Stimulated activated CD8-positive, alpha-beta memory T cell treated with anti-CD3 and anti-CD28 coated beads, Interleukin-15, amount 100 ng/mL, for 24 hours (primary cell): ENCODE measurements at places on chromosomes 5 and 9.

GRCh38 chr5:62310426-62311143 lies 4.6 kb downstream of the KIF2A start:
- DNase-seq = no peak

DNA sequence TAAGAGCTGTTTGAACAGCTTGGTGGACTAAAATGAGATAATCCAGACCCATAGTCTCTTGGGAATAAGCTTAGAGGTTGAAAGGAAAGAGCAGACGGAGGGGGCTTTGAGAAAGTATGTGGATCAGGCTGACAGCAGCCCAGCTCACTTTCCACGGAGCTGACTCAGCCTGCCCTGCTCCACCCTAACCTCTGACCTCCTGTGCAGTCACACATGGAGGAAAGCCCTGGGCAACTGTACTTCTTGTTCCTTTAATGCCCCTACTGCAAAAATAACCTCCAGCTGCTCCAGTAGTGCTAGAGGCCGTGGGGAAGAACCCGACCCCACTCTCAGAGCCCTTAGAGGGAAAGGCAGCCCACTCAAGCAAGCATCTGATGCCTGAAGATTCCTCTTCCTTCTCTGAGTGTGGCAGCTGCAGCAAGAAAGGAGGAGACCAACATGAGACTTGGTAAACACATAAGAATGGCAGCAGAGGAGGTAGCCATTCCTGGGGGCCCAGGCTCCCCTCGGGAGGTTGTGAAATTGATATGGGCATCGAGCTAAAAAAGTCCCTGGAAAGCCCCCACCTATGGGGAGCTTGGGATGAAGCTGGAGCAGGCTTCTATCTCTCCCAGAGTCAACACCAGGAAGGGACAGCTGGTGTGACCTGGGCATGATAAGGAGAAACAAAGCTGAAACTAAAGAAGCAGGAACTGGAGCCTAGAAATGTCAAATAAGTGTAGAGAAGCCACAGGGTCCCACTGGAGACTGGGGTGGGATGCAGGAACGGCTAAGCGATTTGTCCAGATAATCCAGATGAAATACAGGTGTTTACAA lies 204.3 kb downstream of the PIK3R1 start:
- no peak for DNase-seq

- no peak for DNase-seq
Measured at GRCh38 chr5:158679221-158679641, 420.5 kb downstream of the EBF1 start.

GRCh38 chr9:128337936-128338335 lies 2.4 kb upstream of the SLC27A4 start:
- DNase-seq = no peak

- DNase-seq = no peak
Measured at GRCh38 chr9:98784831-98785806, 11.2 kb downstream of the ANKS6 start.

DNA sequence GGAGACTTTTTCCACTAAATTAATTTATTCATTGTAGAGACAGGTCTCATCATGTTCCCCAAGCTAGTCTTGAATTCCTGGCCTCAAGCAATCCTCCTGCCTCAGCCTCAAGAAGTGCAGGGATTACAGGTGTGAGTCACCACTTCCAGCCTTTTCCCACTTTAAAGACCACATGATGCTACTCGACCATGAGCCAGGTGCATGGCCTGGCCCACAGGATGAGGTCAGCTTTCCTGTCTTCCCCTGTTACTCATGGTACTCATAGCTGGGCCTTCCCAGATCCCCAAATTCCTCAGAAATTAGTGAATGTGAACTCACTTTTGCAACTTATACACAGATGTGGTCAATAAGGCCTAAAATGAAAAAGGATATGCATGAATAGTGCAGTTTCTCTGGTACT lies 395.9 kb downstream of the SEMA5A start:
- DNase-seq = no peak

DNA sequence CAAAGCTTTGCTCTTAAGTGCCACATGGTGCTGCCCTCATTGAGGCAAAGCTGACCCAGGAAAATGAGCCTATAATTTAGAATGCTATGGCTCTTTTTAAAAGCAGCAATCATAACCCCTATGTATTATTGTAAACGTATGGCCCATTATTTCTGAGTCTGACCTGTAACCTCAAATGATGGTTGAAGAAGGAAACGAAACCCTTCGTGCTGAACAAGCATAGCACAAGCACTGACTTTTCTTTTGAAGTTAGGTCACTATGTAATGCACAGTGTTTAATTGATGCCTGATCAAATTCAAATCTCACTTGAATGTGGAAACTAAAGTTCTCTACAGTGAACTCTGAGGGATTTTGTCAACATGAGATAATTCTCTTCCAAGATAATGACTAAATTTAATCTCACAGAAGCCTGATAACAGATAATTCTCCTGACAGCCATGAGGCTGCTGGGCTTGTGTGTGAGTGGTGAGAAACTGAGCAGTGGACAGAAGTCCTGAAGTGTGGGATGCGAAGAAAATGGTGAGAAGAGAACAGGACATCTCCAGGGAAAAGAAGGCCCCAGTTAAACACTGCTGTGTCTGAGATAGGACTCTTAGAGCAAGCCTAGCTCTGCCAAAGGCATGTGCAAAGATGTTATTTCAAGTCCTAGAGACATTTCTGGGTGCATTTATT lies 226.9 kb downstream of the MAN2A1 start:
- DNase-seq = no peak
